Omental fat pad (tissue), 4 donors: ENCODE measurements at places on chromosomes 11 and 22. TPM values are rescaled to one million over a fixed set of nuclear protein-coding genes. Genes with fewer than 3 reads are reported as not detected.

Gene ART1
- total RNA-seq, result not detected

Gene CARD18
- not detected for total RNA-seq

Gene ADAMTS8
- total RNA-seq, result 0.13 TPM

Gene PATE2
- total RNA-seq, result not detected
